ENCODE measurements at places on chromosomes 1 and 21.

DNA sequence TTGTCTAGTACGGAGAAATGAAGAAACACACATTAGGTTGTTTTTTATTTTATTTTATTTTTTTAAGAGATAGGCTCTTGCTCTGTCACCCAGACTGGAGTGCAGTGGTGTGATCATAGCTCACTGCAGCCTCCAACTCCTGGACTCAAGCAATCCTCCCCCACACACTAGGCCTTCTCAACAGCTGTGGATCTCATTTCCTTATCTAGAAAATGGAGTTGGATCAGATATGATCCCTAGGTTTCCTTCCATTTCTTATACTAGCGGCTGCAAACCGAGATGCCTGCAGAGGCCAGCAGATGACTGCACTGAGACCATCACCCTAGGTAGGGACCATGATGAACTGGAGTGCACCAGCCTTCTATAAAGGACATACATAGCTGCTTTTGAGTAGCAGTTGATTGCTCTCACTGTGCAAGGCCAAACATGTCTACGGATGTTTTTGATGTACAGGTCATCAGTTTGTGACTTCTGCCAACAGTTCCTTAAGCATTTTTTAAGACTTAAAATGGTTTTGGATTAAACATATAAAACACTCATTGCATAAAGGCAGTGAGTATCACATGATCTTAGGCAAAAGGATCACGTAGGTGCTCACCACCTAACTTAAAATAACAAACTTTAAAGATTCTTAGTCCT lies 11.4 kb upstream of the KLHL12 start:
- DNase-seq = no peak

DNA sequence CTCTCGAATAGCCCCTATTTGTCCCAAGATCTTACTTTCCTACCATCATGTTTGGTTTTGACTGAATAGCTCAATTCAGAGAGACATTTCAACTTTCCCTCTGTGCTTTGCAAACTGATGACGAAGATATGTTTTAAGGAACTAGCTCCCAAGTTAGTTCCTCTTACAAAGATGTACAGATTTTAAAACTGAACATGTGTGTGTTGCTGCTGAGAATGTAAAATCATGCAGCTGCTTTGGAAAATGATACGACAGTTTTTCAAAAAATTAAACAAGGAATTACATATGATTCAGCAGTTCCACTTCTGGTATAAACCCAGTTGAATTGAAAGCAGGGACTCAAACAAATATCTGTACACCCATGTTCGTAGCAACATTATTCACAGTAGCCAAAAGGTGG lies 33.6 kb downstream of the KIF26B start:
- no peak for DNase-seq

GRCh38 chr1:9413877-9414213 lies 121.2 kb downstream of the SPSB1 start:
- DNase-seq = no peak

GRCh38 chr1:48645883-48646282 lies 130.8 kb downstream of the BEND5 start:
- DNase-seq = no peak

DNA sequence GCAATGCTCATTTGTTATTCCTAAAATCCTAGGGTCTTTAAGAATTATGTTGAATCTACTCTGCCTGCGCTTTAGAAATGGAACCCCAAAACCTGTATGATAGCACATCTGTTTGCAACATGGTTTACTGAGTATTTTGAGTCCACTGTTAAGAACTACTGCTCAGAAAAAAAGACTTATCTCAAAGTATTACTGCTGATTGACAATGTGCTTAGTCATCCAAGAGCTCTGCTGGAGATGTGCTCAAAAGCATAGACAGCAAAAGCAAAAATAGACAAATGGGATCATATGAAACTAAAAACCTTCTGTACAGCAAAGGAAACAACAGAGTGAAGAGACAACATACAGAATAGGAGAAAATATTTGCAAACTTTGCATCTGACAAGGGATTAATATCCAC lies 107.0 kb downstream of the CTH start:
- DNase-seq = no peak

GRCh38 chr1:198156111-198156744 lies 570 bp upstream of the NEK7 start:
- DNase-seq = no peak

DNA sequence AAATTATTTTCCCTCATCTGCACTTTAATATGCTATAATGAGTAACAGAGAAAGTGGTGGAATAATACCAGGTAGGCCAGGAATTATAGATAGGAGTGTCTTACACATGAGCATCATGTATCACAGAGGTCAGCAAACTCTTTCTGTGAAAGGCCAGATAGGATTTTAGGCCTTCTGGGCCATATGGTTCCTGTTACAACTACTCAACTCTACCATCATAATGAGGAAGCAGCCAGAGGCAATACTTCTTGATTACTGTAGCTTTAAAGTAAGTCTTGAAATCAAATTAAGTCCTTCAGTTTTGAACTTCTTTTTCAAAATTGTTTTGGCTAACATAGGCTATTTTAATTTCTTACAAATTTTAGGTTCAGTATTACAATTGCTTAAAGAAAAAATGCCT lies 32.1 kb upstream of the IGSF3 start:
- DNase-seq = no peak

- no peak for DNase-seq
Measured at GRCh38 chr1:24416666-24417391, 1.2 kb downstream of the NIPAL3 start.

GRCh38 chr1:156155756-156156510 lies 2.5 kb downstream of the SEMA4A start:
- DNase-seq = no peak

Measured in activated gamma-delta T cell (primary cell).